ENCODE measurements at places on chromosomes 7 and 10.
A peak's percentile ranks its signal among the peaks of the same experiment; 100 is the strongest.

DNA sequence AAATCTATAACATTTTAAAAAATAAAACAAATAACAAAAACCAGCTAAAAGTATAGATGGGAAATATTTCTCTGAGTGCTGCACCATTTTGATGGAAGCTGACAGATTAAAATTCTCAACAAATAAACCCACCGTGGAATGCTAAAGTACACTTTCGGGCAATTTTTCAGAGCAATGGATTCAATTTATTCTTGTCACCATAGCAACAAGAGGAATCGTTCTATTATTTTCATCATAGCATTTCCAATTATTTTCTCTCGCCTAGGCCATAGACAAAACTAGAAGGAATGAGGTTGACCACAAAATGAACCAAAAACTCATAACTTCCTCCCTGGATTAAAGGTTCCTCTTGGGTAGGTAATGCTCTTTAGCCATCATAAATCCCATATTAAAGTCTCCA lies 44.6 kb upstream of the C7orf33 start:
- DNase-seq, result no peak

DNA sequence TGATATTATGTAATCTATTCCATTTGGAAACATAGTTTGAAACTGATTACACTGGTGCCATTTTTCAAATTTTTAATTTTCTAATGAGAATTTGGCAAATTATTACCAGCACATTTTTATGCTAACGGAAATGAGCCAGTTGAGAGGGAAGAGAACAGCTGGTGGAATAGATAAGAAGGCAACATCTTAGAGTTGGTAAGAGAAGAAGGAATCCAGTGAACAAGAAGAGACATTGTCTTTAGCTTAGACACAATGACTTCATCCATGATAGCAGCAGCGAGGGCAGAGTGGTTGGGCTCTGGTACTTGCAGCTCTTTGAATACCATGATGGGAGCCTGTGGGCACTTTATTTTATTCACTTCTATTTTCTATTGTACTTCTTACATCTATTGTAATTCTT lies 89.6 kb downstream of the CHRM2 start:
- DNase-seq, result no peak

DNA sequence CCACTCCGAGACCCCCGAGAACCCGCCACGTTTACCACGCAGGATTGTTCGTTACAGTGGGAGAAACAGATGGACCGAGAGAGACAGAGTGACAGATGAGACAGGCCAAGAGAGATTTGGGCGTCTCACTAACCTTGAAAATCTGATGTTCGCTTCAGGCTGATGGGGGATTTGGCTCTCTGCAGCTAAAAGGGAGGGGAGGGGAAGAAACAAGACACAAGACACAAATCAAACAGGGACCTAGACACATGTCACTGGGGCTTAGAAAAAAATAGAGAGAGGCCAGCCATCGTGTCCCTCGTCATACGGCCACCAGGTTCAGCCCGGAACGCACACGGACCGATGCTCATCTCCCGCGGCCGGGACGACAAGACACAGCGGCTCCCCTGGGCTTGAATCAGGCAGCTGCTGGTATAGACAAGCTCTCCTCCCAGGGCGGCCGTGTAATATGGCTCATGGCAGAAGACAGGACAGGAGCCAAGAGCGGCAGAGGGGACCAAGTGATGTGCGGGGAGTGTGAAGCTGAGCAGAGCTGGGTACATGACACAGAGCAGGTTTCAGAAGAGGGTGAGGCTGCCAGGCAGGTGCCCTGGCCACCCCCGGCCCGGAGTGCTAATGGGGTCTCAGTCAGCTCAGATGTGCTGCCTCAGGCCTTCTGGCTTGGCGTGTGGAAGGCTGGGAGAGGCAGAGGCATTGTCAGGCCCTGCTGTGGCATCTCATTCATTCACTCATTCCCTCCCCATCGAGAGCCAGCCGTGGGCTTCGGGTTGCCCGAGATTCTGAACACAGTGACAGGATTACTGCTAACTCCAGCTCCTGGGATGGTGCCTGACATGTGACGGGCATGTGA lies 88.5 kb upstream of the GNA12 start:
- DNase-seq, result no peak

- DNase-seq, result peak; percentile 6
Observed at GRCh38 chr10:129131457-129132132, 335.4 kb upstream of the MGMT start.

GRCh38 chr7:114875186-114875585 lies 46.7 kb upstream of the MDFIC start:
- DNase-seq, result no peak

DNA sequence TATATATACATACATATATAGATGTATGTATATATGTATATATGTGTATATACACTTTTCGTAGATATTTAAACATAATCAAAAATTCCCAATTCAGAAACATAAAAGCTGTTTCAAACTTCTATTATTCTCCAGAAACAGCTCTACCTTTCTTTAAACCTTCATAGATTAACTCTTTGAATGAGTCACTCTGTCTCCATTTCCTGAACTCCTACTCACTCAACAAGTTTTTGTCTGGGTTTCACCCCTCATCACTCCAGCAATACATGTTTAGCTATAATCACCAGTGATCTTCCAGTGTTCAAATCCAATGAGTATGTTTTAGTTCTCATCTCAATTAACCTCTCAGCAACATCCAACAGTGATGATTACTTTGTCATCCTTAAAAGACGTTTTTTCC lies 9.6 kb downstream of the DGKB start:
- no peak for DNase-seq

GRCh38 chr7:151560243-151560642 lies 40.5 kb upstream of the RHEB start:
- DNase-seq, result no peak
